ENCODE measurements at places on chromosomes 6 and 20.

GRCh38 chr6:51108563-51109234, 290.0 kb downstream of the TFAP2B start:
- no peak for DNase-seq

DNA sequence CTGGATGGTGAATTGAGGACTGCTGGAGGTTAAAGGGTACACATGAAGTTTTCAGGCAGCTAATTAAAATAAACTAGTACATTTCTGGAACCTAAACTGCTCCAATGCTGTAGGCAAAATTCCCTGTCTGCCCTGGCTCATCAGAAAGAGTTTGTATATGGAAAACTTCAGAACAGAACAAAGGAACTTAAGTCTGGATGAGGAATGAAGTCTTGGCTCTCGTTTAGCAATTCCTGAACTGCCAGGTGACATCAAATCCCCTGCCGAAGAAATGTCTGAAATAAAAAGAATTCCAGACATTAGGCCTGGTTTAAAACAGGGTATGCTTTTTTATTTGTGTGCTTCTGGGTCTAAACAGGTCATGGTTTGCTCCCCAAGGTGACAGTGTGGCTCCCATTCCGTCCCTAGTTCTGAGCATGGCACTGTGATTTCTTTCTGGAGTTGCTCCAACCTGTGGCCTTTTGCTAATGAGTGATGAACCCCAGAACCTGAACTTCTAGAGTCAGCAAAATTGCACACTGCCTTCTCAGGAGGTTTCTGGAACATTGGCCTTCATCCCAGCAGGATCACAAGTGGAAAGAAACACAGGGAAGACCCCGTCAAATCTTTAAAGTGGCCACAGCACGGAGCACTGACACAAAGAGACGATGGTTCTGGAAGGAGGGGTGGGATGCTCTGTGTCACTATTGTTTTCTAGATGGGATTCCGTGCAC, 129.4 kb upstream of the NAA20 start:
- DNase-seq = no peak

DNA sequence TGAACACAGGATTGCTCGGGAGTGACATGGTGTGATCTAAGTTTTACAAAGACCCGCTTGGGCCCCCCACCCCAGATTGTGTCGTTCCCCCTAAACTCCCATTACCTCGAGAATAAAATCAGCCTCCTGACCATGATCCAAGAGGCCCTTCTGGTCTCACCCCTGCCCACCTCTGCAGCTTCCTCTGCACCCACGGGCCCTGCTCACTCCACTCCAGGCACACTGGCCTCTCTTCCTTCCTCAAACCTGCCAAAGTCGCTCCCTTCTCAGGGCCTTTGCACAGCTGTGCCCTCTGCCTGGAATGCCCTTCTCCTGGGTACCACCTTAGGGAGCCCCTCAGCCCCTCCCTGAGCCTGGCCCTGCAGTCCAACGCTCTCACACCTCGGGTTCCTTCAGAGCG, 17.9 kb downstream of the TGM2 start:
- peak; percentile 52 for DNase-seq

DNA sequence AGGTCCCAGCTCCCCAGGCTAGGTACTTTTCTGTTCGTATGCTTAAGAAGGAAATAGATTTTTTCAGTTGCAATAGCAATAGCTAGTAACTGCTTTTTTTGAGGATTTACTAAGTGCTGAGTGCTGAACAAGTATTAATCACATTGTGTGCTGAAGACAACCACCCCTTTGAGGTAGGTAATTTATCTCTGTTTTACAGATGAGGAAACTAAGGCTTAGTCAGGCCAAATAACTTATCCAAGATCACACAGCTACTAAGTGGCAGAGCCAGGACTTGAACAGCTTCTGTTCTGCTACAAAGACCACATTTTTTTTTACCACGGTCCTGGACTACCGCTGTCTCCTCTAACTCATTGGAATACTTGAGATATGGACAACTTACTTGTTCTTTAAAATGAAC, 39.8 kb downstream of the LRRN4 start:
- no peak for DNase-seq

- no peak for DNase-seq
Measured at GRCh38 chr6:17491416-17492142, 98.2 kb downstream of the CAP2 start.

GRCh38 chr6:104940238-104940892, 16.5 kb upstream of the LIN28B start:
- DNase-seq = no peak

GRCh38 chr6:160795721-160796120, 93.7 kb downstream of the PLG start:
- no peak for DNase-seq

GRCh38 chr20:35049776-35050352, 42.7 kb downstream of the TRPC4AP start:
- no peak for DNase-seq

- no peak for DNase-seq
Measured at GRCh38 chr6:1175877-1176276, 136.0 kb upstream of the FOXQ1 start.

DNA sequence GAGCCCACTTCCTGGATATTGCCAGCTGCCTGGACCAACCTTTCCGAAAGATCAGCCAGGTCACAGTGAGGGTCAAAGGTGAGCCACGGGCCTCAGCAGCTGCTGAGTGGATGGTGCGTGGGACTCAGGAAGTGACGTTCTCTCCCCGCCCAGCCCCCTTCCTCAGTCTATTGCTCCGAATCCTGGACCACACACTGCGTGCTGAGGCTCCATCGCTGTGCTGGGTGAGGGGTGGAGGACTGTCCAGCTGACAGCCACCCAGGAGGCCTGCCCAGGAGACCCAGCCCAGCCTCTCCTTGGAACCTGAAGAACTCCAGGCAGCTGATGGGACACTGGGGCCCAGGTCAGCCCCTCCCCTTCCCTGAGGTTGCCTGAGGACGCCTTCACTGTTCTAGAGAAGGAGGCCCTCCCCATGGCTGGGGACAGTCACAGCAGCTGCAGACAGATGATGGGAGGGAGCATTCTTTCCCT, 94.4 kb upstream of the CD93 start:
- DNase-seq = no peak

GRCh38 chr6:12293235-12293930, 3.2 kb downstream of the EDN1 start:
- no peak for DNase-seq

DNA sequence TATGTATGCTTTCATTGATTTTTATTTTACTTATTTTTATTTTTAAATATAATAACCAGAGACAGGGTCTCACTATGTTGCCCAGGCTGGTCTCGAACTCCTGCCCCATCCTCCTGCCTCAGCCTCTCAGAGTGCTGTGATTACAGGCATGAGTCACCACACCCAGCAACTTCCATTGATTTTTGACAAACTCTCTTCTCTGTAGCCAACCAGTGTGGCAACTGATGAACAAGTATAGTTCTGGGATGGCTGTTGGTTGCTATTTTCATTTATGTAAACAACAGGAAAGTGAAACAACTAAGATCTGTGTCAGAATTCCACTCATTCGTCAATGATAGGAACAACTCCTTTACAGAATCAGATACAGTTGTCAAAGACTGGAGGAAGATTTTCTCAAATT, 356.7 kb upstream of the JARID2 start:
- no peak for DNase-seq

GRCh38 chr6:45587229-45588060, 209.7 kb upstream of the SUPT3H start:
- DNase-seq = no peak

- no peak for DNase-seq
Measured at GRCh38 chr20:40370800-40371199, 318.2 kb downstream of the MAFB start.

GRCh38 chr6:5011346-5011745, 7.5 kb upstream of the RPP40 start:
- no peak for DNase-seq

DNA sequence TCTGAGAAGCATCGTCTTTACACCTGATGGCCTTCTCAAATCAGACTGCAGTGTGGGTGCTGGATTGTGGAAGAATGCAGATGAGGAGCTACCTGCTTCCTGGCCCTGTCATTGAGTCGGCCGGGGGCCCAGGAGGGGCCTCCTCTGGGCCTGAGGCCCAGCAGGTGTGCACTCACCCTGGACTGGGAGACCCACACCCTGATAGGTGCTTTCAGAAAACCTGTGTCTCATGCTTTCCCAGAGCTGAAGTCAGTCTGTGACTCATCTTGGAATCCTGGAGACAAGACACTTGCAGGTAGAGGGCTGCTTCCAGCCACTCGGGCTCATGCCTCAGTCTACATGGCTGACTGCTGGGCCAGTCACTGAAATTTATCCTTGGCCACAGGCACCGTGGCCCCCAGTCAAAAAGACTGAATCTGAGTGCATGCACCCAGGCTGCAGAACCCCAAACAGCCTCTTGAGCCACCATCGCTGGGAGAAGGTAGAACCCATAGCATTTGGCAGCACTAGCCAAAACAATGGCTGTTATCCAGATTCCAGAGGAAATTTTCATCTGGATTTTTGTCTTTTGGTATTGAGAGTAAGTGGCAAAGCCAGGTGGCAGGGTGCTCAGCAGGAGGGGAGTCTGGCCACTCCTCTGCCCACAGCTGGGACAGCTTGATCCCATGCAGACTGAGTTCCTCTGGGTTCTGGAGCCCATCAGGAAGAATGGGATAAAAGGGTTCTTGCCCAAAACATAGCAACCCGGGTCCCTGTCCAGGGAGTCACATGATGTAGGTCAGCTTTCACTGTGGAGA, 182.0 kb upstream of the CST7 start:
- no peak for DNase-seq

GRCh38 chr20:926670-927069, 10.5 kb upstream of the ANGPT4 start:
- no peak for DNase-seq

GRCh38 chr20:21234806-21235483, 68.2 kb upstream of the XRN2 start:
- no peak for DNase-seq

- no peak for DNase-seq
Measured at GRCh38 chr20:23156842-23157423, 70.8 kb upstream of the CD93 start.

DNA sequence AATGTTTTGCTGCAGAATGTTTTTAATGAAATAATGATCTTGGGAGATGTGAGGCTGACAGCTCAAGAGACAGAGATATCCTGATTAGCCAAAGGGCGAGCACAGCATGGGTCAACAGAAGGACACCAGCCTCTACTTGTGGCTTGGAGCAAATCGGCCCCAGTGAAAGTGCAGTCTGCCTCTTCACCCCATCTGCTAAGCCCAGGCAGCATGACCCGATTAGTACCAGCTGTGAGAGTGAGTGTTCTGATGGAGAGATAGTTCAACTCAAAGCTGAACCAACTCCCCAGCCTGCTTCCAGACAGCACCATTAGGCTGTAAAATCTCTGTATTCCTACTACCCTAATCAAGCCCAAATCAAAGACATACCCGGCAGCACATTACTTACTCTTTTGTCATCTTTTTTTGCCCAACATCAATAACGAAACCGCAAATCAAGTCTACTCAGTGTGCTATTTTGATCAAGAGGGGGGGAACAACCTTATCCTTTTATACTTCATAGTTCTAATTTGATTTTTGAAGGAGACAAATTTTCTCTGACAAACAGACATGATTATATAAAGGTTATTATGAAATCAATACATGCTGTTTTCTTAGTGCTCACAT, 514.1 kb upstream of the NRSN1 start:
- DNase-seq = no peak

DNA sequence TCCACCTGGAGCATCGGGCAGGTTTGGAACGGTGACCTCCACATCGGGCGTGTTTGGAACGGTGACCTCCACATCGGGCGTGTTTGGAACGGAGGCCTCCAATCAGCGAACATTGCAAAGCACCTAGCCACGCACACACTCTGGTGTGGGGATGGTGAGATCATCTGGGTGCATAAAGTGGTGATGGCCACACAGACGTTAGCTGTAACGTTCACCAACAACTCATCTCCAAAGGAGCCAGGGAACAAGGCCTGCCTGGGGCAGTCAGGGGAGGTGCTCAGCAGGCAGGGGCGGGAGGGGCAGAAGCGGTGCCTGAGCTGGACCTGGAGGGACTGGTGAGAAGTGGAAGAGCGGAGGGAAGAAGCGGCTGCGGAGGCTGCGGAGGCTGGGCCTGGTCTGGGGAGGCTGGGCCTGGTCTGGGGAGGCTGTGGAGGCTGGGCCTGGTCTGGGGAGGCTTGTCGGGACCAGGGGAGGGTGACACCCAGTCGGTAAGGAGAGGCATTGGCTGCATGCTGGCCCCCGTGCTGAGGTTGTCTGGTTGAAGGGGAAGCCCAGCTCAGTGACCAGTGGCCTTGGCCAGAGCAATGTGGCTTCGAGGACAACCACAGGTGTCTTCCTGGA, 89.9 kb downstream of the PSMB1 start:
- no peak for DNase-seq

DNA sequence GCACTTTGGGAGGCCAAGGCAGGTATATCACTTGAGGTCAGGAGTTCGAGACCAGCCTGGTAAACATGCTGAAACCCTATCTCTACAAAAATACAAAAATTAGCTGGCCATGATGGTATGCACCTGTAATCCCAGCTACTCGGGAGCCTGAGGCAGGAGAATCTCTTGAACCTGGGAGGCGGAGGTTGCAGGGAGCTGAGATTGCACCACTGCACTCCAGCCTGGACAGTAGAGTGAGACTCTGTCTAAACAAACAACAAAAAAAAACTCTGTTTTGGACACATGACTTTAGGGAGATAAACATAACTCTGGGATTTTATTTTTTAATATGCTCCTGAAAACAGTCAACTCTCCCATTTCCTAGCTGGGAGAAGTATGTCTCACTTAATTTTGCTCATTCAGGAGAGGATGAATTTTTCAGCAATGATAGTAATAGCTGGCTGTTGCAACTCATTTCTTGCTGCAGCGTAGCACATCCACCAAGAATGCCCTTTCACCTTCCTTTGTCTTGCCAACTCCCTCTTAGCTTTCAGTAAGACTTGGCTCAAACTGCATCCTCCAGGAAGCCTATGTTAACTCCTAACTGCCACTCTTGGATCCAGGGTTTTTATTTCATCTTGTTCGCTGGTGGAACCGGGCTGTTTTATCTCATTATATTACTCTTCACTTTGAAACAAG, 24.3 kb downstream of the TOP1 start:
- DNase-seq = no peak

DNA sequence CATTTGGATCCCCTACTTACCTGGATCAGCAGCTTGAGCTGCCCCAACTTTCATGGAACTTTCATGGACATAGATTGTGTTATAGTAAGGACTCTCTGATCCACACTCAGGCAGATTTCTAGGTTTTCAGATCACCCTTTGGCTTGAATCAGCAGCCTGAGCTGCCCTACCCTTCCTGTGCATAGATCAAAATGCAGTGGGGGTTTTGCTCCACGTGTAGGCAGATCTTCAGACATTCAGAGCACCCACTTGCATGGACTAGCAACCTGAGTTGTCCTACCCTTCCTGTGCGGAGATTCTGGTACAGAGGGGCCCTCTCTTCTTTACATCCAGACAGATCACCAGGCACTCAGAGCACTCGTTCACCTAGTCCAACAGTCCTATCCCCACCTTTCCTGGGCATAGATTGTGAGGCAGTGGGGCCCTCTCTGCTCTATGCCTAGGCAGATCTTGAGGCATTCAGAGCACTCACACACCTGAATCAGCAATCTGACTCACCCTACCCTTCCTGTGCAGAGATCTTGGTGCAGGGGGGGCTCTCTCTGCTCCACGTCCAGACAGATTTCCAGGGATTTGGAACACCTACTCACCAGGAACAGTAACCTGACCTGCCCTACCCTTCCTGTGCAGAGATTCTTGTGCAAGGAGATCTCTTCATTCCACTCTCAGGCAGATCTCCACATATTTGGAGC, 705.2 kb upstream of the NRSN1 start:
- DNase-seq = no peak

- DNase-seq = no peak
Measured at GRCh38 chr6:73586416-73586974, 65.7 kb upstream of the EEF1A1 start.

- no peak for DNase-seq
Measured at GRCh38 chr20:58669287-58670006, 18.4 kb downstream of the STX16 start.

- DNase-seq = no peak
Measured at GRCh38 chr6:44006123-44006871, 121.0 kb downstream of the MRPL14 start.

Data from NCI-H446 treated with DMSO at 0.1 percent for 48 hours (cell line).